ENCODE measurements at places on chromosomes 4 and X. TPM values are rescaled to one million over a fixed set of nuclear protein-coding genes. Genes with fewer than 3 reads are reported as not detected.

DNA sequence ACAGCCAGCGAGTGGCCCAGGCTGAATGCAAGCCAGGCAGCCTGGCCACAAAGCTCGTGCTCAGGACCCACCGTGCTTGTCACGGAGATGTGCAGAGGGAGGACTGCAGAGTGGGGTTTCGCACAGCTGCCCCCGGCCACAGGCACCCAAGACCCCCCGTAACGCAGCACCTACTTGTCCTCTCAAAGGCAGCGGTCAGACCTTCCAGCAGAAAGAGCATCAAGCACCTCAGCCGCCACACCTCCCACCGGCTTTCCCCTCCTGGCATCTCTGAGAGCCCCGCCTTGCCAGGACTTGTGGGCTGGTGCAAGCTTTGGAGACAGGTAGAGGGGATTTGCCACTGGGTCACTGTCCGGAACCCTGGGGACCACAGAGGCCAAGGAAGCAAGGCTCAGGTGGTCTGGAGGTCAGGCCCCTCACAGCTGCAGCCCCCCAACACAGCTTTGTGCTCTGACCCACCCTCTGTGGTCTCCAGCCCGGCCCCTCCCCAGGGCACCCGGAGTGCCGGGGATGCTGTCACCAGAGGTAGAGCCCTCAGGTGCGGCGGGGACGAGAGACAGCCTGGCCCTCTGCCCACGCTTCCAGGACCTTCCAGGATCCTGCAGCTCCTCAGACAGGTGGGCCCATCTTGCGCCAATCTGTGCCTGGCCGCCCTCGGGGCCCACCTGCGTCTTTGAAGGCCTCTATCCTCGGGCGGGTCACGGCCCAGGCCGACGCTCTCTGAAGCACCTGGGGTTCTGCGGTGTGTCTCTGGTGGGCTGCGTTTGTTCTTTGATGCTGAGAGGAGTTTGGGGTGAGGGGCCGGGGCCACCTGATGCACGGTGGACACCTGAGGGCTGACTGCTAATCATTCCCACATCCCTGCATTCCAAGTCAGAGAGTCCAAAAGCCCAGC lies 34.4 kb upstream of the HMX1 start:
- no peak for DNase-seq
- H3K27me3 ChIP-seq, result no peaks in the 10 kb centered on the region
- H3K4me3 ChIP-seq, result no peak overlapping the region
- no peaks in the 10 kb centered on the region for H3K4me1 ChIP-seq

TCP11X2 gene
- total RNA-seq, result not detected

- H3K27me3 ChIP-seq, result no peaks in the 10 kb centered on the region
- no peak overlapping the region for H3K4me3 ChIP-seq
- no peak overlapping the region for H3K27ac ChIP-seq
- no peak for DNase-seq
These were observed 241.4 kb downstream of the UGT8 start for GRCh38 chr4:114839986-114840385.

DNA sequence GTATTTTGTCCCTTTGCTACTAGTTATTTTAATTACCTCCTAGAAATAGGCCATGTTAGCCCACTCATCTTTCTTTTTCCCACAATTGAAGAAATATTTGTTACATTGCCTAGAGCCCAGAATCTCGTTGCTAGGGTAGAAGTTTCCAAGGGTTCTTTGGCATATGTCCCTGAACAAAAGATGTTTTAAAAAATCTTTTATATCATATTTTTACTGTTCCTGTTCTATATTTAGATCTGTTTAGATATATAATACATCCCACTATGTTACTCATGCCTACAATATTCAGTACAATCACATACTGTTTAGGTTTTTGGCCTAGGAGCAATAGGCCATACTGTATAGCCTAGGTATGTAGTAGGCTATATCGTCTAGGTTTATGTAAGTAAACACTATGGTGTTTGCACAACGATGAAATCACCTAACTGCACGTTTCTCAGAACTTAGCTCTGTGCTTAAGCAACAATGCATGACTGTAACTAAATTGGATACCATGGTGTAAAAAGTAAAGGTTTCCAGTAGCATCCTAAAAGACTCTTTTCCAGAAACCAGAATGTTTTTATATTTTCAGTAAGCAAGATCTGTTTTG lies 236.0 kb upstream of the SLIT2 start:
- peaks cover 10% of the 10 kb centered on the region for H3K4me1 ChIP-seq
- H3K4me3 ChIP-seq, result no peak overlapping the region
- DNase-seq, result no peak
- H3K36me3 ChIP-seq, result no peaks in the 10 kb centered on the region

DNA sequence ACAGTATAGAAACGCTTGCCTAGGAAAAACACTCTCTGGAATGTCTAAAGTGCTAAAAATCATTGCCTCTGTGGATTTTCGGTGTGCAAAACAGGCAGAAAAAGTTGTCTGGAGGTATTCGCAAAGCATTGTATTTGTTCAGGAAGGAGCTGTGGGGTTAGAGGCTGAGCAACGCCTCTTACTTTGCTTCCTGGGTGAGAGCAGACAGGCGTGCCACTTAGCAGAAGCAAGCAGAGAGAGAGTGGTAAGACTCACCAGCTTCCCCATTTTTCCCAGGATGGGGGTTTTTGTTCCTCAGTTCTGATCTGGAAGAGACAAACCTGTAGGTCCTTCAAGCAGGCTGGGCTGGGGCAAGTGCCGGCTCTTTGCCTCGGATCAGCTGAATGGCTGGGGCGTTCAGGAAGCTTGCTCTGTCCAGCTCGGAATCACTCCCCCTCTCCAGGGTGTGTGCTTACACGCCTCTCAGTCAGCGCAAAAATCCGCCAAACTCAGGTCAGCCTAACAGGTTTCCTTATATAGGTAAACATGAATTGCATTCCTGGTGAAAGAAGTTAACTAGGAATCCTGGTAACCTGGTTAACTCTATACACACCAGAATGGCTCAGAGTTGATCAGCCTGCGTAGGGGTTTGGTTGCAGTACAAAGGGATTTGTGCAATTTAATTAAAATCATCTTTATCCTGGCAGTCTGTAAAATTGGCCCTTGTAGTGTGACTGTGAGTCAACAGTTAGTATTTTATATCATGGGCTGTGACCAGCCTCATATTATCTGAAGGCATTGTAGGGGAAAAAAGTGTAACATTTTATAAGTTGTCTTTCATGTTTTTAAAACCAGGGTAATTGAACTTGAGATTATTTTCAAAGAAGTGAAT lies 213.1 kb upstream of the MID1 start:
- no peak overlapping the region for H3K27ac ChIP-seq
- no peaks in the 10 kb centered on the region for H3K36me3 ChIP-seq

- no peaks in the 10 kb centered on the region for H3K27me3 ChIP-seq
- H3K4me1 ChIP-seq, result no peaks in the 10 kb centered on the region
- no peak overlapping the region for H3K4me3 ChIP-seq
- no peak for DNase-seq
- H3K27ac ChIP-seq, result no peak overlapping the region
- no peaks in the 10 kb centered on the region for H3K36me3 ChIP-seq
These were observed 83.4 kb downstream of the MSN start for GRCh38 chrX:65750674-65751469.

DNA sequence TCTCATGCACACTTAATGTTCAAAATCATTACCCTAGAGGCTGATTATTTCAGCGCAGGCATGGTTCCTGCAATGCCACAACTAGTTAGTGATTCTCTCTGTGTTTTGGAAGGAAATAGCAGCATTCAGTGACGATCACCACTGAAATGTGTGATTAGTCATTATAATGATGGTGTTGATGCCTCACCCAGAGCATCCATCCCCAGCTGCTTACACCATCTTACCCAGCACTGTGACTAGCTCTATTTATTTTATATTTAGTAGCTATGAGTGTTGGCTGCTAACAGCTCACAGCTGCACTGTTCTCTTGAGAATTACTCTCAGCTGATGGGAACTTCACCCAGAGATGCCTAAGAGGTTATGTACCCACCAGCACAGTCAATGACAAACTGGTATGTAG lies 60.5 kb upstream of the TSPAN7 start:
- H3K36me3 ChIP-seq, result no peaks in the 10 kb centered on the region
- no peak overlapping the region for H3K4me3 ChIP-seq
- H3K27me3 ChIP-seq, result no peaks in the 10 kb centered on the region
- no peaks in the 10 kb centered on the region for H3K4me1 ChIP-seq

DNA sequence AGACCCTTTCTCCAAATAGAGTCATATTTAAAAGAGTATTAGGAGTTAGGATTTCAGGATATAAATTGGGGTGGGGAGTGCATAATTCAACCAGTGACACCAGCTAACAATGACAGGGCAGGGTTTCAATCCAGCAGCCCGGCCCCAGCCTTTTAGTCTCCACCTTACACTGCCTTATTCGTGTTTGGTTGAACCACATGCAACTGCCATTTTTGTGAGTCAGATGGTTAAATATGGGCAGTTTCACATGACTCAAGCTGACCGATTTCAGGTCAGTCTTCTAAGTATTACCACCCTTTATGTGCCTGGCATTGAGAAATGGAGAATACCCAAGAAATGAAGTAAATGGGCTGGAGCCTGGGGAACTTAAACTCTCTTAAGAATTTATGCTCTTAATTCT lies 102.8 kb downstream of the STOX2 start:
- DNase-seq, result no peak
- no peaks in the 10 kb centered on the region for H3K27me3 ChIP-seq
- no peaks in the 10 kb centered on the region for H3K4me1 ChIP-seq
- H3K4me3 ChIP-seq, result no peak overlapping the region

- H3K27me3 ChIP-seq, result no peaks in the 10 kb centered on the region
- H3K4me3 ChIP-seq, result no peak overlapping the region
- no peak for DNase-seq
- no peaks in the 10 kb centered on the region for H3K4me1 ChIP-seq
- no peak overlapping the region for H3K27ac ChIP-seq
These were observed 8.8 kb downstream of the DIAPH2 start for GRCh38 chrX:96693407-96693806.

GRCh38 chr4:146548443-146548842 lies 26.7 kb upstream of the SLC10A7 start:
- H3K27me3 ChIP-seq, result no peaks in the 10 kb centered on the region
- no peaks in the 10 kb centered on the region for H3K36me3 ChIP-seq
- no peak overlapping the region for H3K27ac ChIP-seq
- H3K4me1 ChIP-seq, result no peaks in the 10 kb centered on the region
- H3K4me3 ChIP-seq, result no peak overlapping the region

GLOD5 gene
- not detected for total RNA-seq

DNA sequence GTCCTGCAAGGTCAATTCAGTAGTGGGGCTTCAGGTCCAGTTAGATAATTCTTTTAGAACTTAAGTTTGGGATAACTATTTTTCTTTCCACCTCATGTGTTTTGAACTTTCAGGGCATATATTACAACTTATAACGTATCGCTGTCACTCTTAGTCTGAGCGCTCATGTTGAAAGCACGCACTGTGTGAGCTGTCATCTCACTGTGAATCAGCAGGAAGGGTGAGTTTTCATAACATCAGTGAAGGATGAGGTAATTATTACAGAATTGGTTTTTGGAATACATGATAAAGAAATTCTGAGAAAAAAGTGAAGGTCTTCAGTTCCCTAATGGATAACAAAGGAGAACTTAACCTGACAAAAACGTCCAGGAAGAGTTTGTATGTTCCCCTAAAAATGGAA lies 45.1 kb upstream of the SLC4A4 start:
- no peak overlapping the region for H3K4me3 ChIP-seq
- DNase-seq, result no peak
- no peaks in the 10 kb centered on the region for H3K4me1 ChIP-seq
- H3K27ac ChIP-seq, result no peak overlapping the region

DNA sequence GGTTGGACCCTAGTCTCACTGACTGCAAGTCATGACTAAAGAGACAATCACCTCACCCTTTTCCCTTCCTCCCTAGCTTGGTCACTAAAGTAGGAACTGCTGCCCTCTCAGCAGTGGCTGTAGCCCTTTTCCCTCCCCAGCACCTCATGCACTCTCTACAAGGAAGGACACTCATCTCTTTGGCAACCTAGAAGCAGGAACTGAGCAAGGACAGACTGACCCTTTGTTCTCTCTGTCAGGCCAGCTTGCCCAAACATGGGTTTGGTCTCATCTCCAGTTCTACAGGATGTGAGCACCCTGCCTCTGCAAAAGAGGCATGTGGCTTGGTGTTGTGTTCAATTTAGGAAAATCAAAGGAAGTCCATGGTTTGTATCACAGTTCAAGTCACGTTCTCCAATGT lies 15.8 kb downstream of the LEF1 start:
- no peak for DNase-seq
- H3K27me3 ChIP-seq, result no peaks in the 10 kb centered on the region
- H3K4me3 ChIP-seq, result no peak overlapping the region
- H3K4me1 ChIP-seq, result peaks cover 29% of the 10 kb centered on the region
- peaks cover 26% of the 10 kb centered on the region for H3K36me3 ChIP-seq

- no peak overlapping the region for H3K4me3 ChIP-seq
- H3K27ac ChIP-seq, result no peak overlapping the region
- peaks cover 1% of the 10 kb centered on the region for H3K27me3 ChIP-seq
- no peak for DNase-seq
- H3K4me1 ChIP-seq, result no peaks in the 10 kb centered on the region
These were observed 5.6 kb upstream of the JAKMIP1 start for GRCh38 chr4:6205973-6206372.

GRCh38 chr4:75634951-75635350 lies 4.6 kb upstream of the CDKL2 start:
- H3K4me1 ChIP-seq, result peaks cover 16% of the 10 kb centered on the region
- H3K27me3 ChIP-seq, result no peaks in the 10 kb centered on the region
- H3K36me3 ChIP-seq, result no peaks in the 10 kb centered on the region

- no peak overlapping the region for H3K4me3 ChIP-seq
- H3K4me1 ChIP-seq, result 0 out of 2 replicates have a peak, but pooled peaks cover 6% of the 10 kb centered on the region
- no peak overlapping the region for H3K27ac ChIP-seq
- no peaks in the 10 kb centered on the region for H3K27me3 ChIP-seq
- H3K36me3 ChIP-seq, result no peaks in the 10 kb centered on the region
These were observed 23.7 kb downstream of the CC2D2A start for GRCh38 chr4:15493411-15493810.

- no peak for DNase-seq
- no peak overlapping the region for H3K4me3 ChIP-seq
- H3K36me3 ChIP-seq, result no peaks in the 10 kb centered on the region
- no peak overlapping the region for H3K27ac ChIP-seq
These were observed 962.0 kb downstream of the CCSER1 start for GRCh38 chr4:91089178-91089577.

GRCh38 chr4:2337131-2337723 lies 75.3 kb upstream of the MXD4 start:
- H3K27ac ChIP-seq, result no peak overlapping the region
- no peak overlapping the region for H3K4me3 ChIP-seq
- no peaks in the 10 kb centered on the region for H3K4me1 ChIP-seq
- H3K27me3 ChIP-seq, result no peaks in the 10 kb centered on the region

REPS2 gene
- total RNA-seq, result 0.44 TPM
